ENCODE measurements at places on chromosomes 12 and 14. TPM values are rescaled to one million over a fixed set of nuclear protein-coding genes. Genes with fewer than 3 reads are reported as not detected.

SLC6A12 gene
- 0.60 TPM for total RNA-seq

STAC3 gene
- not detected for total RNA-seq

DNA sequence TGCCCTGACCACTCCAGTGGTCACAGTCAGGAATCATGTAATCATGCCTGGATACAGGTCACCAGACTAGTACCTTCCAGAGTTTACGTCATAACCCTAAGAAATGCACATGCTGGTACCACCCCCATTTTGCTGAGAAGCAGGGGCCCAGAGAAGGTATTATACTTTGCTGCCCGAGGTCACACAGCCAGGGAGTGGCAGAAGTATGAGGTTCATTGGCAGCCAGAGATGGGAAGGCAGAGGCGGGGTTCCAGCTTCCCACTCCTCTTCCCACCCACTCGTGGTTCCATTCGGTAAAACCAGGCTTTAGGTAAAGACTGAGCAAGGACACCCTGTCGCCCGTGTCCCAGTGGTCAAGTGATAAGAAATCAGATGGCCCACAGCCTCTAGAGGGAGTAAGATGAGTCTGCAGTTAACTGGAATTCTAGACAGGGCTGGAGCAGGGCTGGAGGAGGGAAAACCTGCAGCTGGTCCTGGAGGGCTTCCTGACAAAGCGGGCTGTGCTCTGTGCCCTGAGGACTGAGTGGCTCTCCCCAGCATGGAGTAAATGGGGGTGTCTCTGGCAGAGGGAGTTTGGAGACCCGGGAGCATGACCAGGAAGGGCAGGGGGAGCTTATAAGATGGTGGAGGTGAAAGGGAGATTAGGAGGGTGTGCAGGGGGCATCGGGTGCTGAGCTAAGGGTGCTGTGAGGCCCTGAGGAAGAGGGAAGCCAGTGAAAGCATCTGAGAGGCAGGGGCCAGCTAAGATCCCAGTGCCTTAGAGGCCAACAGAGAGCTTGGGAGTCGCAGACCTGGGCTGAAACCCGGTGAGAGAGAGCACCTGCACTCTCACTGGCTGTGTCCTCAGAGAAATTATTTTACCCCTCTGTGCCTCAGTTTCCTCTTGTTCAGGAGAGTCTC lies 5.7 kb downstream of the FAM222A start:
- no peak for DNase-seq

DNA sequence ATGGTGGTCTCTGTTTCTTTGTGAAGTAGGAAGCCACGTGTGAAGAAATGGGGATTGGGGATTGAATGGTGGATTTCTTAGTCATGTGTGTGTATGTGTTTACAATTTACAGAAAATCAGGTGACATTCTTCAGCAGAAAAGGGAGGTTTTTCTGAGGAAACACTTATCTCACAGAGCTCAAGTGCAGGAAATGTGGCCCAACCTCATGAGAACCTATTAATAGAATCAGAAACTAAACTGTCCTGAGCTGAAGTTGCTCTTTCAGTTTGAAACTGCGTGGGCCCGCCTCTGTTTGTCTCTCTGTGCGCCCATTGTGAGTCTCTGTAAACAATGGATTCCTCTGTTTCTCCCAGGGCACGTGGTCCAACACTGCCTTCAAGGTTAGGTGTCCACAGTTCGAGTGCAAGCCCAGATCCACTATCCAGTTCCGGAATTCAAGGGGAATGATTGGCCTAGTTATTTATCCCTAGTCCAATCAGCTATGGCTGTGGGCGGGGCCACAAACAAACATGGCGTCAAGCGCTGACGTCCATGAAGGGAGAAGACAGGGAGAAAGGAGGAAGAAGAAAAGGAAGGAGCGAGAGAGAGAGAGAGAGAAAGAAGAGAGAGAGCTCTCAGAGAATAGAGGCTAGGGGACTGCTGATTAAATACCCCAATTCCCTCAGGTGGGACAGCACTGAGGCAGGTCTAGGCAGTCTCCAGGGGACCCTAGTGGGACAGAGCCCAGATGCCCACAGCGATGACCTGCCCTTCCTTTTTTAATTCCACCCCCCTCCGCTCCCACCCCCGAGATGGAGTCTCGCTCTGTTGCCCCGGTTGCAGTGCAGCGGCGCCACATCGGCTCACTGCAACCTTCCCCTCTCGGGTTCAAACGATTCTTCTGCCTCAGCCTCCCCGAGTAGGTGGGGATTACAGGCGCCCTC lies 31.4 kb upstream of the C12orf76 start:
- peak; percentile 48 for DNase-seq

DNA sequence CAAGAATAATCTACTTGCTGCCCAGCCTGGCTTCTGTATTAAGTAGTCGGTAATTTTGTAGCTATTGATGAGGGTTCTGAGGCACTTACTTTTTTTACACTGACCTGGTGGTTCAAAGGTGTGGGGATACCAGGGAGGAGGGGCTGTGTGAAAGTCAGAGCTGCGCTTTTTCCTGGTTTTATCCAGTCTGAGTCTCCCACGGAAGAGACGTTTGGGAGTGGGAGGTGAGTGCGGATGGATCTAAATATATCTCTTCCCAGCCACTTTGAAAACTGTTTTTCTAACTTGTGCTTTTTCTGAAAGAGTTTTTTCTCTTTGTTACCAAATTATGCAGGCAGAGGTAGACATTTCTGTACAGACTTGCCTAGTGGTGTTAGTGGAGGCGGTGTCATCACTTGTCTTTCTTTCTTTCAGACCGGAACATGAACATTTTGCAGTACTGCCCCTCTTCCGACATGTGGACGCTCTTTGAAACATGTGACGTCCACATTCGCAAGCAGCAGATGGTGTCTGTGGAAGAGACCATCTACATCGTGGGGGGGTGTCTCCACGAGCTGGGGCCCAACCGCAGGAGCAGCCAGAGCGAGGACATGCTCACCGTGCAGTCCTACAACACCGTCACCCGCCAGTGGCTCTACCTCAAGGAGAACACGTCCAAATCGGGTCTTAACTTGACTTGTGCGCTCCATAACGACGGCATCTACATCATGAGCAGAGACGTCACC lies 17.4 kb upstream of the MANSC4 start:
- no peak for DNase-seq
